Umbilical cord (tissue), 2 donors: ENCODE measurements at places on chromosomes 6 and 20. TPM values are rescaled to one million over a fixed set of nuclear protein-coding genes. Genes with fewer than 3 reads are reported as not detected.

DNA sequence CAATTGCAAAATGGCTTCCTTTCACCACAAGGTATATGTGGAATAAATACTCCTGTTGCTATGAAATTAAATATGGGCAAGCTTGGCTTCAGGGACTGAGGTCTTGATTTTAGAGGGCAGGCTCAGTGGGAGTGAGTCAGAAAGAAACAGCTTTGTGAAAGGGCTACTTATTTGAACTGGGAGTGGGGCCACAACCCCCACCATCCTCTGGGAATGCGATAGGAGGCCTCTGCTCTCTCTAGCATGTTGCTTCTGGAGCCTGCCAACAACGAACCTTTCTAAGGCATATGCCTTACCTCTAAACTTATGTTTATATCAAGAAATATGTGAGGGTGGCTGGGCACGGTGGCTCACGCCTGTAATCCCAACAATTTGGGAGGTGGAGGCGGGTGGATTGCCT lies 149.7 kb downstream of the LRRC1 start:
- DNase-seq, result no peak

DNA sequence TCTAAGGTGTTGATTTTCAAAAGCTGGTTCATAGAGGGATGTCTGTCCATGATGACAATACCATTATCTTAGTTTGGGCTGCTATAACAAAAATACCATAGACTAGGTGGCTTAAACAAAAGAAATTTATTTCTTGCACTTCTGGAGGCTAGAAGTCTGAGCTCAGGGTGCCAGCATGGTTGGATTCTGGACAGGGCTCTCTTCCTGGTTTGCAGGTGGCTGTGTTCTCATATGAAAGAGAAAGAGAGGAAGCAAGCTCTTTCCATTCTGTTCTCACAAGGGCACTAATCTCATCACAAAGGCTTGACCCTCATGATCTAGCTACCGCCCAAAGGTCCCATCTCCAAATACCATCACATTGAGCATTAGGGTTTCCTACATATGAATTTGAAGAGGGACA lies 144.5 kb upstream of the SLC24A3 start:
- DNase-seq, result no peak

DNA sequence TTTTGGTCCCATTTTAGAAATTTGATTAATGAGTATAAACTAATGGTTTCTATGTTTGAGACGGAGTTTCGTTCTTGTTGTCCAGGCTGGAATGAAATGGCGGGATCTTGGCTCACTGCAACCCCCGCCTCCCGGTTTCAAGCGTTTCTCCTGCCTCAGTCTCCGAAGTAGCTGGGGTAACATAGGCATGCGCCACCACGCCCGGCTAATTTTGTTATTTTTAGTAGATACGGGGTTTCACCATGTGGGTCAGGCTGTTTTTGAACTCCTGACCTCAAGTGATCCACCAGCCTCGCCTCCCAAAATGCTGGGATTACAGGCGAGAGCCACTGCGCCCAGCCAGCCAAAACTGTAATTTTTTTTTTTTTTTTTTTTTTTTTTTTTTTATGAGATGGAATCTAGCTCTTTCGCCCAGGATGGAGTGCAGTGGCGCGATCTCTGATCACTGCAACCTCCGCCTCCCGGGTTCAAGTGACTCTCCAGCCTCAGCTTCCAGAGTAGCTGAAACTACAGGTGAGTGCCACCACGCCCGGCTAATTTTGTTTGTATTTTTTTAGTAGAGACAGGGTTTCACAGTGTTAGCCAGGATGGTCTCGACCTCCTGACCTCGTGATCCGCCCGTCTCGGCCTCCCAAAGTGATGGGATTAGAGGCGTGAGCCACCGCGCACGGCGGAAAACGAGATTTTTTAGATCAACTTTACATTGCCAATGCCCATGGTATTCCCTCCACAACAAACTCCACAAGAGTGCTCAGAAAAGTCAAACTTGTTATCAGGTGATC lies 127.8 kb downstream of the HFE start:
- peak; percentile 31 for DNase-seq

HAO1 gene
- total RNA-seq, result not detected

MEI4 gene
- 3.4 TPM for total RNA-seq

NT5E gene
- total RNA-seq, result 27.4 TPM

NSFL1C gene
- total RNA-seq, result 40.9 TPM
